ENCODE measurements at places on chromosomes 4 and X.
A peak's percentile ranks its signal among the peaks of the same experiment; 100 is the strongest.

DNA sequence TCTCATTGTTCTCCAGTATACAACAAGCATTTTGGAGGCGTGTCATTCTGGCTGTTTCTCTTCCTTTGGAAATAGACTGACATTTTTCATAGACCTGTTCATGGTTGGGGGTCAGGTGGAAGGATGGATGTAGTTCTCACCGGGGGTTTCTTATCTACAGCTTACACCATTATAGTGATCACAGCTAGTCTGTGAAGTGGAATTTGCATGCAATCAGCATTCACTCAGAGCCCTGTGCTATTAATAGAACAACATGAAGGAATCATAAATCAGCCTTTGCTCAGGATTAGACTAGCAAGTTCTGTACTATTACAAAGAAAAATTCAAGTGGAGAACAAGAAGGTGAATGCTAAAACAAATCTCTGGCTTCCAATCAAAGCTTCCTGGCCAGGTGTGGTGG, 132.6 kb upstream of the PUDP start:
- DNase-seq = no peak

- DNase-seq = no peak
Observed at GRCh38 chr4:38723726-38724474, 58.9 kb downstream of the TLR10 start.

DNA sequence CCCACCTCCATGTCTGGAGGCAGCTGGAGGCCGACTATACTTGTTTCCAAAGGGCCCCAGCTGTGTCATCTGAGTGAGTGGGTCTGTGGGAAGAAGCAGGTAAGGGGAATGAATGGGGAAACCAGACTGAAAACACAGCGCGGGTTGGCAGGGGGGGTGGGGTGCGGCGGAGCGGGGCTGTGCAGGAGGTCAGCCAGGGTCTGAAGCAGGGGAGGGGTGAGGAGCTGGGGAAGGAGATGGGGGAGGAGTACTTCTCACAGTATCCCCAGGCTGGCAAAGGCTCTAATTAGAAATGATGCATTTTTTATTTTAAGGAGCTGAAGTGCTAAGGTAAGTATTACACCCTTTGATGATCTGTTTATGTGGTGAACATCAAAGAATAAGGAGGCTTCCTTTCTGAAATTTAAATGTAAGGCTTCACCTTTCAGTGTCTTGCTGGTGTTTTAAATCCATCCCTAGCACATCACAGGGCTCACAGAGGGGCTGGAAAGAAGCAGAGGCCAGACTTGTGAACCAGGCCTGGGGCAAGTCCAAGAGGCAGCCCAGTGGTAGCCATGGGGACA, 37.5 kb downstream of the SMIM20 start:
- DNase-seq = no peak

DNA sequence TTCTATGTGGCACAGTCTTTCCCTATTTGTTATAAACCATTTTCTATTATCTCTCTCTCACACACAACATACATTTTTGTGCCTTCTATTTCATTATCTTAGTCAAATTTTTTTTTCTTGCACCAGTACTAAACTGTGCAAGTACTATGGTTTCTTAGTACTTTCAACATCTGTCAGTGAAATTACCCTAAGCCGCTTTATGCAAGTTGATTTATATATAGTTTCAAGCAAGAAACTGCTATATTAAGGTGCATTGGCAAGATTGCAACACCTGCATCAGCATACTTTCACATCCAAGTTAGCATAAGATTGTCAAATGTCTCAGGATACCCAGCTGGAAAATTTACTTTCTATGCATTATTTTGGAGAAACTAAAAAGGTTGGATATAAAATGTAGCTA, 180.2 kb upstream of the FSTL5 start:
- no peak for DNase-seq

GRCh38 chr4:92381616-92382015, 77.8 kb downstream of the GRID2 start:
- DNase-seq = no peak

DNA sequence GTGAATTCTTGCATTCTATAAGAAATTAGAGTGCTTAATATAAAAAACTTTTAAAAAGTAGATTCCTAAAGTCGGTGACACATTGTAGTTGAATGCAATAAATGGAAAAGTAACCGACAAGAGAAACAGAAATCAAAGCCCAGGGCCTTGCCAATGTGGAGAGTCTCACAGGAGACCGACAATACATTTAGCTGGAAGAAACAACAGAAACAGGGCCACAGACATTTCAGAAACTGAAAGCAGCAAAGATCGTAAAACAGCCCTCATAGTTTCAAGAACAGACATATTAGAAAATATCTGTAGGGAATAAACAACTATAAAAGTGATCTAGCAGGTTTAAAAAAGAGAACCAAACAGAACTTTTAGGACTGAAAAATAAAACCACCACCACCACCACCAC, 49.5 kb downstream of the STAP1 start:
- DNase-seq = no peak

DNA sequence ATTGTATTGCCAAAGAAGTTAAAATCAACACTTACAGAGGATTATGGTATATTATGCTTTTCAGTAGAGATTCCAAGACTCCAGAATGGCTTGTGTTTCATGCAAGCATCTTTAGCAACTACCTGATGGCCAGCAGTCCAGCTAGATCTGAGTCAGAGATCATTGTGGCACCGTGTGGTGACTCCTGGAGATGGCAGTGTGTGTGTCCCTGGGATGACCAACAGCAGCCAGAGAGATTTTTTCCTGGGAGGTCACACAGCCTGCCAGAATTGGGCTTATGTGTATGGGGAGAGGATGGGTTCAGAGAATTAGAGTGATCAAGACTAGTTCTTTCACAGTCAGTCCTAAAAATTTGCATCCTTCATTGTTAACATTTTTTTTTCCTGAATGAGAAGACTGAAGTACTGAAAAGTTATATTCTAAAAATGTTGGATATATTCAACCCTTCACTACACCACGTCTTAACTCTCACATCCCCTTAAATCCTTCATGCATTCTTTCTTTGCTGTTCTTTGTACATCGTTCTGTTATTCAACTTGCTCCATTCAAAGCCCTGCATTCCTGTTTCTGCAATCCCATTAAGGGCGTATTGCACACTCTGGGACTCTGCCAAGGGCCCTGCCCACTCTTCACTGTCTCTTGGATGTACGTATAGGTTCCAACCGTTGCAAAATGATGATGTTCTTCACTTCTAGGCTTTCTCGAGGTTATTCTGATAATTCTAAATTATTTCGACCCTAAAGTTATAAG, 12.4 kb downstream of the TENM3 start:
- no peak for DNase-seq

GRCh38 chr4:2186133-2186864, 55.6 kb downstream of the HAUS3 start:
- DNase-seq = peak; percentile 37

GRCh38 chr4:179634862-179635261, 2192.6 kb upstream of the AGA start:
- no peak for DNase-seq

DNA sequence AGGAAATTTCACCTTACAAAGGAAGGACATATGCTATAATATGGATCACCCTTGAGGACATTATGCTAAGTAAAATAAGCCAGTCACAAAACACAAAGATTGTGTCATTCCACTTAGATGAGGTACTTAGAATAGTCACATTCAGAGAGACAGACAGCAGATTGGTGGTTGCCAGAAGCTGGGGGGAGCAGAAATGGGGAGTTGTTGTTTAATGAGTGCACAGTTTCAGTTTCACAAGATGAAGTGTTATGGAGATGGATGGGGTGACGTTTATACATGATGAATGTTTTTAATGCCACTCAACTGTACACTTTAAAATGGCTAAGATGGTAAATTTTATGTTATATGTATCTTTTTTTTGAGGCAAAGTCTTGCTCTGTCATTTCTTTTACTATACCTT, 14.8 kb upstream of the SPON2 start:
- no peak for DNase-seq
